Foreskin fibroblast (primary cell): ENCODE measurements at places on chromosomes 1 and 21.
A peak's percentile ranks its signal among the peaks of the same experiment; 100 is the strongest.

DNA sequence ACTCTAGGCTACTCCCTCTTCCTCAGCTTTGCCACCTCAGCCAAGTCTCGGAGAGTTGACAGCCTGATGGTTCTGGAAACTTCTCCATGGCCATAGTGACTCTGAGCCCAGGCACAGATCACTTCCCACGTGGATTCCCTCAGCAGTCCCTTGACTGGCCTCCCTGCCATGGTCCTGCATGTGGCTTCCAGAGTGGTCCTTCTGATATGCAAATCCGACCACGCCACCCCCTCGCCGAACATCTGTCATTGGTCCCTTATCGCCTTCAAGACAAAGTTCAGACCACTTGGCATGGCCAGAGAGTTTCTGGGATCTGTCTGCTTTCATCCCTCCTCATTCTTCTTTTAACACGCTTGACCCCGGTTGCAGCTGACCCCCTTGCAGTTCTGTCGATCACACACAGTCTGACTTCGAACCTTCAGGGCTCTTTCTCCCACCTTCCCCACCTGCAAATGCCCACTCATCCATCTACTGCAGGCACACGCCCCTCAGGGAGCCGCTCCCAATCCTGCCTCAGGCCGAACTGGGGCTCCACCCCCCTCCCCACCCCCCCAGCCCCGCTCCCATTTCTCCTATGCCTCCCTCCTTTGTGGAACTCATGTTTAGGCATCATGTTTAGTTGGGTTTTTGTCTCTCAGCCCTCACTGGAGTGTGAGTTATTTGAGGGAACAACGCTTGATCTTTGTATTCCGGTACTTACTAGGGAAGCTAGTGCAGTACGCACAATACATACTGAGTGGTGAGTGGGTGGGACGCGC lies 29.0 kb downstream of the KIAA1614 start:
- no peak for DNase-seq

DNA sequence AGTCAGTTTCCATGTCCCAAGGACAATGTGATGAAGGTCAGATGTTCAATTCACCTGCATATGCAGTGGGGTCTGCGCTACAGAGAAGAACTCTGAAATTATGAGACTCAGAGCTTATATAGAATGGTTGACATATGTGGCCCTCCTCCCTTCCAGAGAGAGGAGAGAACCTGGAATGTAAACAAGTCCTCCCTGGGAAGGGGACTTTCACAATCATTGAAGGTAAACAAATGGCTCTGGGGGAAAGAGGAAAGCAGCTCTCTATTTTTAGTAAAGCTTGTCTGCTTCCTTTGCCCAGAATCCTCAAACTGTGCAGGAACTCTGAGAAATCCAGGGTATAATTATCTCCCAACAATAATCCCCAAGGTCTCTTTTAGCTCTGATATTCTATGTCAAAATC lies 9.8 kb downstream of the OVGP1 start:
- peak; percentile 46 for DNase-seq

GRCh38 chr1:25361901-25362300 lies 23.8 kb downstream of the TMEM50A start:
- no peak for DNase-seq

- no peak for DNase-seq
Measured at GRCh38 chr1:221343607-221344006, 398.3 kb downstream of the DUSP10 start.

- no peak for DNase-seq
Measured at GRCh38 chr1:44609768-44610526, 64.3 kb downstream of the TMEM53 start.

- no peak for DNase-seq
Measured at GRCh38 chr1:238727670-238728069, 658.7 kb upstream of the CHRM3 start.

GRCh38 chr1:154295408-154296235 lies 23.2 kb downstream of the HAX1 start:
- no peak for DNase-seq

DNA sequence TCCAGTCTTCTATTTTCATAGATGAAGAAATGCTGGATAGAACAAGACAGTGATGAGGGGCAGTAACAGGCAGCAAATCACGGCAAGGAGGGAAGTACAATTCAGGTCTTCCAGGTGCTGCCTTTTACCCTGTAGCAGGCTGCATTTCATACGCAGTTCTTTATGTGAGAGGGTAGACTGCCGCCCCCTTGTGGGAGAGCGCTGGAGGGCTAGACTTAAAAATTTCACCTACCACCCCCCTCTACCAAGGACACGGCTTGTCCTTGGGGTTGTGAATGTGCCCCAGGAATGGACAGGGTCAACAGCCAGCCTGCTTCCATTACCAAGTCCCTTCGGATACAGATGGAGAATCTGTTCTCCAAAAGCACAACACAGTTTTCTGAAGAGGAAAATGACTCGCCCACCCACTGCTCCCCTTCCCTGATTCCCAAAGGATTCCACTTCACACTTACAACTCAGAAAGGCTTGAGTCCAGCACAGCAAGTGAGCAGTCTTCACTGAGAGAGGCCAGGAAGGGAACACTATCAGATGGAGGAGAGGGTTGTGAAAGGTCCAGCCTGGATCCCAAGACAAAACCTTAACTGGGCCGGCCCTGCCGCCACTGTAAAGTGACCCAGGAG lies 7.4 kb downstream of the WDR77 start:
- peak; percentile 47 for DNase-seq

DNA sequence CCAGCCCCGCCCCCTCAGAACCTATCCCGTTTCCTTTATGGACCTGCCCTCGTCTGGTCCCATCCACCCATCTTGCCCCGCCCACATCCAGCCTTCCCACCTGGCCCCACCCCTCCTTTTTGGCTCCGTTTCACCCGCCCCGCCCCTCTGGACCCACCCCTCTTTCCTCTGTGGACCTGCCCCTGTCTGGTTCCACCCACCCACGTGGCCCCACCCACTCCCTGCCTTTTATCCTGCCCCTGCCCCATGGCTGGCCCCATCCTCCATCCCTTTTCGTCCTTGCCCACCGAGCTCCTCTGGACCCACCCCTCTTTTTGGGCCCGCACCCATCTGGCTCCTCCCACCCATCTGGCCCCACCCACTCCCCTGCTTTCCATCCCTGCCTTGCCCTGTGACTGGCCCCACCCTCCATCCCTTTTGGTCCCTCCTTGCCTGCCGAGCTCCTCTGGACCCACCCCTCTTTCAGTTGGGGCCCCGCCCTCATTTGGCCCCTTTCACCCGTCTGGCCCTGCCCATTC lies 177.3 kb downstream of the CAMTA1 start:
- no peak for DNase-seq
